ENCODE measurements at places on chromosomes 5 and 9.
A peak's percentile ranks its signal among the peaks of the same experiment; 100 is the strongest.

DNA sequence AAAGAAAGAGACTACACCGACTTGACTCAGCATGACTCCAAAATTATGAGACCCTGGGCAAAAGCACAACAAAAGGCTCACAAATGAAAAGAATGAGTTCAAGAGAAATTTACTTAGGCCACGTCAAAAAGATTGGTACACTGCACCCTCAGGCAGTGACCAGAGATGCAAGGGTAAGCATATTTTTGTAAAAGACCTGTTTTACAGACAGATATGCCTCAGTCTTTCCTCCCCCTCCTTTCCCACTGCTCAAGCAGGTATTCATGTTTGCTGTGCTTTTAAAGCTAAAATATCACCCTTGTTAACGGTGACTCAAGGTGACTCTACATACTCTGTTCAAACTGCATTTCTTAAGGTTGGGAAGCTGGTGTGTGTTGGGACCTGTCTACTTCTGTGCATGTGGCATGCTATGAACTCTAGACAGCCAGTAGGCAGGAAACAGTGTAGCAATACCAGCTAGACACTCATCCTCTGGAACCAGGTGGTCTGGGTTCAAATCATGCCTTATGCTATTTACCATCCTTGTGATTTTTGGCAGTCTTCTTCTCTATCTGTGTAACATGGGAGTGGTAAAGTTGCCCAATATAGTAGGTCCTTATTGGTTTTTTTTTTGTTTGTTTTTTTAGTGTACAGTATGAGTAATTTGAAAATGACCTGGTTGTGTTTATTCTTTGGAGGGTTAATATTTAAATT is 98.7 kb downstream of the TLE4 start:
- DNase-seq = no peak

DNA sequence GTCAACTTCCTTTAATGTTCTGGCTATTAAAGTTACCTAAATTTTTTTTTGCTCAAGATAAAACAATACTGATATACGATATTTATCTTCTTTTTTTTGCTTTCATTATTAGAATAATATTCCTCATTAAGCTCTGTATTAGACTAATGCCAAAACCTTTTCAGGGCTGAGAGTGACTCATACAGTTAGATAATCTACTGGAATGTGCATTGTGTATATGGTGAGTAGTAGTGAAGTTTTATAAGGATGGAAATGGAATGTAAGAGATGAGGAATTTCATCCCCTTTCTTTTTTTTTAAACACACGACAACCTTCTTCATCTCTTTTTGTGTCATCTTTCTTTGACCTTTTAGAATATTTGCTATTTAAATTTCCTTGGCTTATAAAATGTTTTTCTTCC is 268.6 kb downstream of the ISL1 start:
- DNase-seq = no peak

DNA sequence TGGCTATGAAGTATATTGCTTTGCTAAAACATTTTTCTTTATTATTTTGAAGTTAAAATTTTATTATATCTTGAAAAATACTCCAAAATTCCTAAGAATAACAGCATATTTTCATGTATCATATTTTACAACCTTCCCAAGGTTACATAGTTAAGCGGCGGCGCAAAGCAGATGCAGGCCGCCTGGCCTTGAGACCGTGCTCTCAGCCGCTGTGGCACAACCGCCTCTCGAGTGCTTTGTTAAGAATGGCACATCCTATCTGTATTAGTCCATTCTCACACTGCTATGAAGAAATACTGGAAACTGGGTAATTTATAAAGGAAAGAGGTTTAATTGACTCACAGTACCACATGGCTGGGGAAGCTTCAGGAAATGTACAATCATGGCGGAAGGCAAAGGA is 228.8 kb downstream of the ARRDC3 start:
- no peak for DNase-seq

DNA sequence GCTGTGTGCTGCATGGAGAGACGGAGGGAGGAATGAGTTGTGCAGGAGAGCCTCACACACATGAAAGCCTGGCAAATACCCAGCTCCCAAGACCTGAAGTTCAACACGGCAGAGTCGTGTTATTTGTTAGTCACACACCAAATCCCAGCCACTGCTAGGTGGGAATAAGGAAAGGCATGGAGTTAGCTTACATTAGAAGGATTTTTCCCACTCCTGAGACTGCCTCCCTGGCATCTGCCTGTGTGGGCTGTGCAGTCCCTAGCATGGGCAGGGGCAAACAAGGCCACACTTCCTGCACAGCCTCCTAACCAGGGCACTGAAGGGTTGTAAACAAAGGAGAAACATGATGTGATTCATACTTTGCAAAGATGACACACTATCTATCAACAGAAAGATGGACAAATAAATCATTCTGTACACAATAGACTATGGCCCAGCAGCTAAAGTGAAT is 306.8 kb downstream of the SPOCK1 start:
- DNase-seq = no peak

- DNase-seq = no peak
Observed at GRCh38 chr9:95373069-95373681, 55.7 kb upstream of the FANCC start.

DNA sequence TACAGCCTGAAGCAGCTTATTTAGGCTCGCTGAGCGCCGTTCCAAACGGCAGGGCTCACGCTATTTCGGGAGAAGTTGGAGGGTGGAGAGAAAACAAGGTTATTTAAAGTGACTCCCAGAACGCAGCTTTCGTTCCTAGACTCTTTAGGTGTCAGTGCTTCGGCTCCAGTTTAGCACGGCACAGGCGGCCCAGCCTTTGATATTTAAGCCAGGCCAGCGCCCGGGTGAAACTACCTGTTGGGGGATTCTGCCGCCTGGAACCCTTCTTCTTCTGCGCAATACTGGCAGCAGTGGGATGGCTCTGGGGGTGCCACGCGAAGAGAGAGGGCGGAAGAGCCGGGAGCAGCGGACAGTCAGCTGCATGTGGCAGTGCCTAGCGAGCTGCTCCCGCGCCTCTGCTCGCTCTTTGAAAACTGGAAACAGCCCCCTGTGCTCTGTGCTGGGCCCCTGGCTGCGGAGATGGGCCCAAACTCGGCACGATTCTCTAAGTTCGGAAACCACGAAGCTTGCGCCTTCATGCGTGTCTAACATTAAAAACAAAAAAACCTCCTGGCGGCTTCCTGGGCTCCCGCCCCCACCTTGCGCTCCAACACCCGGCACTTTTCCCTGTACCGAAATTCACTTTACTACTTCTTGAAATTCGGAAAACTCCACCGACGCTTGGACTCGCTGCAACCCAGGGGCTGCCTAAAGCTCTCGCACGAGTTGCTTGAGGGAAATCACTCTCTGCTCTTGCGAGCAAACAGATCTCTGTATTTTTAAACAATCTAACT is 34.6 kb upstream of the NFIB start:
- DNase-seq = peak; percentile 15

- no peak for DNase-seq
Observed at GRCh38 chr9:75658301-75658905, 232.1 kb upstream of the PCSK5 start.

GRCh38 chr5:152601806-152602732 is 197.0 kb upstream of the NMUR2 start:
- DNase-seq = no peak

GRCh38 chr9:7780261-7780988 is 19.2 kb downstream of the DMAC1 start:
- DNase-seq = no peak

GRCh38 chr9:93368437-93368836 is 83.0 kb upstream of the FAM120A start:
- DNase-seq = no peak

DNA sequence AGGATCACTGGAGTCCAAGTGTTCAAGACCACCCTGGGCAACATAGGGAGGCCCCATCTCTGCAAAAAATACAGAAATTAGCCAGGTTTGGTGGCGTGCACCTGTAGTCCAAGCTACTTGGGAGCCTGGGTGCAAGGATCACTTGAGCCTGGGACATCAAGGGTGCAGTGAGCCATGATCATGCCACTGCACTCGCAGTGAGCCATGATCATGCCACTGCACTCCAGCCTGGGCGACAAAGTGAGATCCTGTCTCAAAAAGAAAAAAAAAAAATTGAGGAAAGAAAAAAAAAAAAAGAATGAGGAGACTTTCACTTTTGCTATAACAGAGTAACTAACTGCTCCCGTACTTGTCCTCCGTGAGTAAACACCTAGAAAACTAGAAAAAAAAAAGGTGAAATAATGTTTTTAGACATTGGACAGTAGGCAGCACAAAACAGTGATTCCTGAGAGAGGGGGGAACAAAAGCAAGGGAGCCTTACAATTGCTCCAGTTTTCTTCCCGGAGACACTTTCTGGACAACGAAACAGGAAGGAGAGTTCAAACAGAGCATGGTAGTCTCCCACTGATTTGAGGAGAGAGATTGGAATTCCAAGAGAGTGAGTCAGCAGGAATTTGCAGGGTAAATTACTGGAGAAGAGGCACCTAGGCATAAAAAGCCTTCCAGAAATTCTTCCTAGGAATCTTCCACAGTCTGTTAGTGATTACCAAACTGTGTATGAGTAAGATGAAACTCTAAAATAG is 6.9 kb upstream of the ZBTB5 start:
- peak; percentile 37 for DNase-seq

- DNase-seq = no peak
Observed at GRCh38 chr9:16136961-16137360, 584.1 kb downstream of the CCDC171 start.

- no peak for DNase-seq
Observed at GRCh38 chr5:161230221-161230620, 316.3 kb downstream of the GABRB2 start.

DNA sequence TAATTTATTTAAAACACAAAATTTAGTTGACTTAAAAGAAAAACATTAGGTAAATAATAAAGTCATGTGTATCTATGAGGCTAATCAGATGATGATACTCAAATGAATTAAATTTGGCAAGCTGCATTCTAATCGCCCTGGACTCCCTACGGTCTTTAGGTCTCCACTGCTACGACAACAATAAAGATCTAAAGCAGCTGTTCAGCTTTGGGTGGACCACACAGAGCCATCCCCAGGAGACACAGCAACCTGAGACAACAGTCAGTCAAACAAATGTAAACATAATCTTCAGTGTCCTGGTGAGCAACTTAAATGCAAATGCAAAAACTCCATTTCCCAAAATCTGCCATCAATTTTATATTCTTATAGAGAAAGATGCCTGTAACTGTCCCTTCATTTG is 65.5 kb downstream of the MCTP1 start:
- DNase-seq = no peak

- no peak for DNase-seq
Observed at GRCh38 chr5:32501071-32502002, 56.8 kb upstream of the ZFR start.

DNA sequence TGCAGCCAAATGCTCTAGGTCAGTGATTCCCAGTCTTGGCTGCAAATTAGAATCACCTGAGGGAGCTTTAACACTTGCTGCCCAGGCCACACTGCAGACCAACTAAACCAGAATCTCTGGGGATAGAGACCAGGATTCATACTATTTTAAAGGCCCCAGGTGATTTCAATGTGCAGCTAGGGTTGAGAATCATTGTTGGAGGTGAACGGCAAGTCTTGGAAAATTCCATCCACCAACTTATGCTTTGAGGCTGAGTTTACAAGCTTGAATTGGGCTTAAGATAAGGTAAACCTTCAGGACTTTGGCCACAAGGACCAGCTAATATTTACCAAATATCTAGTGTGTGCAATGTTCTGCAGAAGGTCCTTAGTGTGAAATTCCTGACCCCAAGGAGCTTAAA is 27.5 kb downstream of the SLIT3 start:
- no peak for DNase-seq

DNA sequence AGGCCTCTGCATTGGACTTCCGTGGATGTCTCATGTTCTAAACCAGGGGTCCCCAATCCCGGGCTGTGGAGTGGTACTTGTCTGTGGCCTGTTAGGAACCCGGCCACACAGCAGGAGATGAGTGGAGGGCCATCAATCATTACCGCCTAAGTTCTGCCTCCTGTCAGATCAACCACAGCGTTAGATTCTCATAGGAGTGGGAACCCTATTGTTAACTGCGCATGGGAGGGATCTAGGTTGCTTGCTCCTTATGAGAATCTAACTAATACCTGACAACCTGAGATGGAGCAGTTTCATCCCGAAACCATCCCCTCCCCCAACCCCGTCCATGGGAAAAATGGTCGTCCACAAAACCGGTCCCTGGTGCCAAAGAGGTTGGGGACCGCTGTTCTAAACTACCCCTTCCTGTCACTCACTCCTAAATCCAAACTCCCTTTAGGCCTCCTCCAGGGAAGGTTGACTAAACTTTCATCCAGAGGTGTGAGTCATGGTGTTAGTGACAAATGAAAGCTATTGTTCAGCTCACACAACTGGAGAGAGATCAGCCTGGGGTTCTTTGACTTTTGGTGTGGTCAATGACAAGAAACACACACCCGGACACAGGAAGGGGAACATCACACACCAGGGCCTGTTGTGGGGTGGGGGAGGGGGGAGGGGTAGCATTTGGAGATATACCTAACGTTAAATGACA is 9.5 kb downstream of the KCNV2 start:
- peak; percentile 18 for DNase-seq

DNA sequence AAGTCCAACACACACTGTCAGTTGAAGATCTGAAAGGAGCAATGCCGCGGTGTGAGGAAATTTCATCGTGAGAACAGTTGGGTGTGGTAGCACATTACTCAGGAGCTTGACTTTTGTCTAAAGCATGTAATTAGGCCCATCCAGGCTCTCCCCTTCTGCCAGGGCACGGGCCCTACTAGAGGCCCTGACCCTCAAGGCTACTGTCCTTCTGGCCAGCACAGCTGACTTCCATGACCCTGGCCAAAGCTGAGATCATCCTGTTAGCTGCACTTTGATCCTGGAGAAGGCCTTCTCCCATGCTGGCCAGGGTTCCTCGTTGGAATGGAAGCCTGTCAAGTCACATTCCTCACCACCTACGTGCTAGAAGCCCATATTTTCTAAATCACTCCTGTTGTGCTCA is 77.8 kb upstream of the SLC1A3 start:
- no peak for DNase-seq

- no peak for DNase-seq
Observed at GRCh38 chr5:143398451-143399237, 4.8 kb downstream of the NR3C1 start.

GRCh38 chr9:36336131-36336907 is 63.8 kb downstream of the RNF38 start:
- no peak for DNase-seq

DNA sequence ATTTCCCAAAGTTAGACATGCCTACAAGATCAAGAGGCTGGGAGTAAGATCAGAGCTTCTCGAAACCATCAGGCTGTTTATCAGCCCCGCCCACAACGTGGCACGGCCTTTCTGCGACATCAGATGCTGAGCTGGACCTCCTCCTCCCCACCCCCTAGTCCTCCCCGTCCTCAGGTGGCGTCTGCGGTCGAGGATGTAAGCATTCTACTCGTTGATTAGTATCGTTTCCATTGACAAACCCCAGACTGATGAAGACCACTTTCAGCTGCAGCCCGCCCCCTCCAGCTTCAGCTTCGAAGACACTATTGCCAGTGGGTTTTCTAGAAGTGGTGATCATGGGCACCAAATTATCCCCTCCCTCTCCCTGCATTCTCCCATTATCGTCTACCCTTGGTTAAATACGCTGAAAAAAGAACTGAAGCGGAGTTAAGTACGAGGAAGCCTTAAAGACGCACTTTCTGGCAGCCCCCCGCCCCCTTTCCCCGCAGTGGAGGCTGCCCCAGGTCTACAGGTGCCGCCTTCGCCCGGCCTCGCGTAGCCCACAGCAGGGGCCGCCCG is 1.1 kb downstream of the PPIC start:
- peak; percentile 17 for DNase-seq

- DNase-seq = no peak
Observed at GRCh38 chr9:136021171-136021871, 60.1 kb upstream of the UBAC1 start.

Measured in NCI-H2227 treated with DMSO at 0.1 percent for 48 hours (cell line).